ENCODE measurements at places on chromosomes 3 and 15. TPM values are rescaled to one million over a fixed set of nuclear protein-coding genes. Genes with fewer than 3 reads are reported as not detected.

DNA sequence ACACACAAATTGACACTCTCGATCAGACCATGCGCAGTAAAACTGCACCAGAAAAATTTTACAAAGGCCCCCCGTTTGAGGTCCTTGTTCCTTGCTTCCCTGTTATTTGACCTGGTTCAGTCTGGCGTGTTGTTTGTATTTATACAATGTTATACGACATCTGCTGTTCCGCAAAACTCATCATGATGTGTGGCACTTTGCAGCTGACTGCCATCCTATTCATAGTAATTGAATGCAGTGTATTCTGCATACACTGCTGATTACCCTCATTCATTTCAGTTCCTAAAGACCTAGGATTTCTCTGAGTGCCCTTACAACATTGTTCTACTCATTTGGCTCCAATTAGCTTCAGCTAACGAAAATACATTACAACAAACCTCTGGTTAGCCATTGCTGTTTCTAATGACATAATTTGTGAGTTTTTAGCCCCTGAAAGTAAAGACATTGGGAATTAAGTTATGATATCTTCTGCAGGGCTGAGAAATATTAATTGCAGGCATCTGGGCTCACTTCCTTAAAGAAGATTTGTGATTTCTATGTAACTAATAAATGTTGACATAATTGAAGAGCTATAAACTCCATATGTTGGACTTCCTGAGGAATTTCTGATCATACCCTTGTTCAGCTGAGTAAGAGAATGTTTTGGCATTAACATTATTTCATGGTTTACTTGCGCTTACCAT, 75.7 kb downstream of the C3orf38 start:
- DNase-seq = no peak

DNA sequence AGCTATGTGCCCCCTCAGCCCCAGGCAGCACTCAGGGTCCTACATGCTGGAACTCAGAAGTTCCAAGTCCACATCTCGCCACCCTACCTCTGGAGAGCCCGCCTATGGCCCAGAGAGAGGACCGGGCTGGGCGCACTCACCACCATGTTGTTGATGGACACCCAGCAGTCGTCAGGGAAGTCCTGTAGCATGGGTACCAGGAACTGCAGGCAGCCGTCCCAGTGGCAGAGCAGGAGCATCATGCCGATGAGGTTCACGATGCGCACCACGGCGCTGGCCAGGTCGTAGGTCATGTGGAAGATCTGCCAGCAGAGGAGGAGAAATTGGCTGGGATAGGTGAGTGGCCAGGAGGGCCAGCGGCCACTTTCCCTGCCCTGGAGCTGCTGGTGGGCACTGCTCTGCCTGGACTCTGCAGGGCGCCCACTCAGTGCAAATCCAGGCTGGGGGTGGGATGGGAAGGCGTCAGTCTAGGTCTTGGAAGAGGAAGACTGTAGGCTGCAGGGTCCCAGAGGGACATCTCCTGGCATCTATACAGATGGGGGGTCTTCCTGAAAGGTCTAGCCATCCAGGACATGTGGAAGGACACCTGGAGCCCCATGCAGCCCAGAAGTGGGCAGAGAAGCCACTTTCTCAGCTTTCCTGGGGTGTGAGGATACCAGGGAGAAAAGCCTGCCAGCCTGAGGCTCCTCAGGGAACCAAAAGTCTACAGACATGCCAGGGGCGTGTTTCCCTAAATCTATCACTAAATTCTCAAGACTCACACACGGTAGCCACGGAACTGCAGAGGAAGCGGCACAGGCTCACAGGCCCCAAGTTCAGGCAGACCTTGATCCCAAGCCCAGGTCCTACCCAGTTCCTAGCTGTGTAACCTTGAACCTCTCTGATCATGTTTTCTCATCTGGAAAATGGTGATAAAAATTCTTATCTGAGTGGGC, 36.5 kb downstream of the HCN4 start:
- DNase-seq = no peak

DNA sequence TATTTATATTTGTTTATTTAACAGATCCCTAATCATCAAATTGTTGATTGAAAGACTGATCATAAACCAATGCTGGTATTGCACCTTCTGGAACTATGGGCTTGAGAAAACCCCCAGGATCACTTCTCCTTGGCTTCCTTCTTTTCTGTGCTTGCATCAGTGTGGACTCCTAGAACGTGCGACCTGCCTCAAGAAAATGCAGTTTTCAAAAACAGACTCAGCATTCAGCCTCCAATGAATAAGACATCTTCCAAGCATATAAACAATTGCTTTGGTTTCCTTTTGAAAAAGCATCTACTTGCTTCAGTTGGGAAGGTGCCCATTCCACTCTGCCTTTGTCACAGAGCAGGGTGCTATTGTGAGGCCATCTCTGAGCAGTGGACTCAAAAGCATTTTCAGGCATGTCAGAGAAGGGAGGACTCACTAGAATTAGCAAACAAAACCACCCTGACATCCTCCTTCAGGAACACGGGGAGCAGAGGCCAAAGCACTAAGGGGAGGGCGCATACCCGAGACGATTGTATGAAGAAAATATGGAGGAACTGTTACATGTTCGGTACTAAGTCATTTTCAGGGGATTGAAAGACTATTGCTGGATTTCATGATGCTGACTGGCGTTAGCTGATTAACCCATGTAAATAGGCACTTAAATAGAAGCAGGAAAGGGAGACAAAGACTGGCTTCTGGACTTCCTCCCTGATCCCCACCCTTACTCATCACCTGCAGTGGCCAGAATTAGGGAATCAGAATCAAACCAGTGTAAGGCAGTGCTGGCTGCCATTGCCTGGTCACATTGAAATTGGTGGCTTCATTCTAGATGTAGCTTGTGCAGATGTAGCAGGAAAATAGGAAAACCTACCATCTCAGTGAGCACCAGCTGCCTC, 14.7 kb downstream of the THBS1 start:
- DNase-seq = peak; percentile 68

- no peak for DNase-seq
These were observed 207.5 kb downstream of the CADPS start for GRCh38 chr3:62667714-62668113.

Gene MTMR10
- 49.6 TPM for total RNA-seq

Gene MITF
- 4.4 TPM for total RNA-seq

Gene SERPINI2
- total RNA-seq = not detected

Gene COL6A5
- total RNA-seq = not detected

Gene BFSP2
- total RNA-seq = not detected

Gene SLCO3A1
- total RNA-seq = 0.20 TPM

Gene HRG
- not detected for total RNA-seq

Data from lung microvascular endothelial cell (primary cell).